ENCODE measurements at places on chromosomes 6 and 20.
A peak's percentile ranks its signal among the peaks of the same experiment; 100 is the strongest.

DNA sequence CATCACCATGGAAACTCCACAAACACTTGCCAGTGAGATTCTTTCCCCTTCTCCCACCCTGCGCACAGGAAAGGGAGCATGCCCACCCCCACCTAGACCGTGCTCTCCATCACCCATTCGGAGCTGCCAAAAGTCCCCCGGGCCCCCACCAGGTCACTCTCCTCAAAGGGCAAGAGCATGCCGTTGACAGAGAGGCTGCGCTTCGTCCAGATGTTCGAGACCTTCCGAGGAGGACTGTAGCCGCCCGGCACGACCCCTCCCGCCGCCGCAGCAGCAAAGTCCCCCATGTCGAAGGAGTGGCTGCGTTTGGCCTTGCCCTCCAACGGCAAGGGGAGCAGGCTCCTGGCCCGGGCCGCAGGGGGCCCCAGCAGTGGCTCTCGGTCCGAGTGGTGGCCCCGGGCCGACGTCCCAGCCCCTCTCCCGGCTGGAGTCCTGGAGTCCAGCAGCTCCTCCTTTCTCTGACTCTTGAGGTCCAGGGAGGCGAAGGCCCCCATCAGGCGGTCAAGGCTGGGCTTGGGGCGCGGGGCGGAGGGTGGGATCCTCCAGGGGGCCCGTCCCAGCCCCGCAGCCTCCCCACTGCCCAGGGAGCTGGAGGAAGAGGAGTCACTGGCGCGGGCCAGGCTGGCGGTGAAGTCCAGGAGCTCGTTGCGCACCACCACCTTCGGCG lies 195.2 kb downstream of the LRFN2 start:
- no peak for DNase-seq

GRCh38 chr20:3177746-3178485 lies 4.6 kb upstream of the LZTS3 start:
- DNase-seq: no peak

DNA sequence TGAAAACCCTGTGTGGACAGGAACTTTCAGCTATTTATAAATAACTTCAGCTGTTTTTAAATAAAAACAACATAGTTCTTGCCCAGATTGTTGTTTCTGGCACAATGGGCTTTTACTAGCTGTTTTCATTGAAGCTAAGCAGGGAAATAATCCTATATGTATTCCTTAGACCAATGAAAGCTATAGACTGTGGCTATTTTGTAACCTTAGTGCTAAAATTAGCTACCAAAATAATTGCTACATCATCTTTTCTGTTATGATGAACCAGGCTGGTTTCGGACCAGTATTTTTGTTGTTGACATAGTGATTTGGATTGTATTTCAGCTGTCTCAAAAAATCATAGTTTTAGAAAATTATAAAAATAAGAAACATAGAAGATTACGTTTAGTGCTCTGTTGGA lies 13.7 kb downstream of the PHF3 start:
- no peak for DNase-seq

GRCh38 chr20:21701171-21701876 lies 4.1 kb upstream of the PAX1 start:
- no peak for DNase-seq

DNA sequence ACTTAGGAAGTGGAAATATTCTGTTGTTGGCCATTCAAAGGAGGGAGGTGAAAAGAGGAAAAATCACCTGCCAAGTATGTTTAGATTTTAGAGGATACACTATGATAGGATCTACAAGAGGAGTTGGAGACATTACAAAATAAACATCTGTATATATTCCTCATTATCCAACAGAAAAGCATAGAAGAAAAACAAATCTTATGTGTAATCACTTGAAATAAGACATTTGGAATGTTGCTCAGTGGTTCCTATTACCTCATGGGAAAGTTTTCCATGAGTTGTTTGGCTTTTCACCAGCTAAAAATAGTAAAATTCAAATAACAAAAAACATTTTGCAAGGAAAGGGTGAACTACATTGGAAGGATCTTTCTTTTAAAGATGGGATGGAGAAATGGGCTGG lies 76.7 kb upstream of the CARMIL1 start:
- no peak for DNase-seq

DNA sequence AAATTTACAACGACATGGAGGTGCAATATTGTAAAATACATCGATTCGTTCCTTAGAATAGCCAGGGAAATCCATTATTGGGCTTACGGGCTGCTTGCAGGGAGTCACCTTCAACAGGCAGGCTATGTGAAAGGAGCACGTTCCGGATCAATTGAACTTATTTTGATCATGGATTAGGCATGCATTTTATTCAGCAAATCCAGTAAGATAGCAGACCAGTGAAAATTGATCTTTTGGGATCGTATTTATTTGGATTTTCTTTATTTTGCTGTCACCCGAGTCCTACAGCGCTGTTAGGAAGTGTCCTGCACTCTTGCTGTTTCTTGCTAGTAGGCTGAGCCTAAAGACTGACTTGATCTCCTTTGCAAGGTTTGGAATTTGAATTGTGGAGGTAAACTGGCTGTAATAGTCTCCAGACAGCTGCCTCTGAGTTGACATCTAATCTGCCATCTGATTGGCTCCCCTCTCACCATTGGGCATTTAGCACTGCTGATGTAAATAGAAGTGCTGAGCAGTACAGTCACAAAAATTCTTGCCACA lies 3.0 kb downstream of the ARID1B start:
- peak; percentile 82 for DNase-seq

DNA sequence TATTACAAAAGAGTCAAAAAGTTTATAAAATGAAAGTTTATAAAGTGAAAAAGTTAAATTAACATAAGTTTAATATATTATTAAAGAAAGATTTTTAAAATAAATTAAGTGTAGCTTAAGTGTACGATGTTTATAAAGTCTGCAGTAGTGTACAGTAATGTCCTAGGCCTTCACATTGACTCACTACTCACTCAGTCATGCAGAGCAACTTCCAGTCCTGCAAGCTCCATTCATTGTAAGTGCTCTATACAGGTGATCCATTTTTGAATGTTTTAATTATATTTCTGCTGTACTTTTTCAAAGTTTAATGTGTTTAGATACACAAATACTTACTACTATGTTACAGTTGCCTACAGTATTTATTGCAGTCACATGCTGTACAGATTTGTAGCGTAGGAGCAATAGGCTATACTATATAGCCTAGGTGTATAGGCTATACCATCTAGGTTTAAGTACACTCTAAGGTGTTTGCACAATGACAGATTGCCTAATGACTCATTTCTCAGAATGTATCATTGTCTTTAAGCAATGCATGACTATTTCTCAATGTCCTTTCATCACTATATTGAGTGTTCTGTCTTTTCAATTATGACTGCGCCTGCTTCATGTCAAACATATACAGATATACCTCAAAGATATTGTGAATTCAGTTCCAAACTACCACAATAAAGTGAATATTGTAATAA lies 1110.3 kb upstream of the MAP3K7 start:
- DNase-seq: peak; percentile 60

- DNase-seq: no peak
These were observed 92.2 kb downstream of the SOBP start for GRCh38 chr6:107582086-107582485.

GRCh38 chr6:15675536-15676220 lies 12.8 kb upstream of the DTNBP1 start:
- DNase-seq: no peak

DNA sequence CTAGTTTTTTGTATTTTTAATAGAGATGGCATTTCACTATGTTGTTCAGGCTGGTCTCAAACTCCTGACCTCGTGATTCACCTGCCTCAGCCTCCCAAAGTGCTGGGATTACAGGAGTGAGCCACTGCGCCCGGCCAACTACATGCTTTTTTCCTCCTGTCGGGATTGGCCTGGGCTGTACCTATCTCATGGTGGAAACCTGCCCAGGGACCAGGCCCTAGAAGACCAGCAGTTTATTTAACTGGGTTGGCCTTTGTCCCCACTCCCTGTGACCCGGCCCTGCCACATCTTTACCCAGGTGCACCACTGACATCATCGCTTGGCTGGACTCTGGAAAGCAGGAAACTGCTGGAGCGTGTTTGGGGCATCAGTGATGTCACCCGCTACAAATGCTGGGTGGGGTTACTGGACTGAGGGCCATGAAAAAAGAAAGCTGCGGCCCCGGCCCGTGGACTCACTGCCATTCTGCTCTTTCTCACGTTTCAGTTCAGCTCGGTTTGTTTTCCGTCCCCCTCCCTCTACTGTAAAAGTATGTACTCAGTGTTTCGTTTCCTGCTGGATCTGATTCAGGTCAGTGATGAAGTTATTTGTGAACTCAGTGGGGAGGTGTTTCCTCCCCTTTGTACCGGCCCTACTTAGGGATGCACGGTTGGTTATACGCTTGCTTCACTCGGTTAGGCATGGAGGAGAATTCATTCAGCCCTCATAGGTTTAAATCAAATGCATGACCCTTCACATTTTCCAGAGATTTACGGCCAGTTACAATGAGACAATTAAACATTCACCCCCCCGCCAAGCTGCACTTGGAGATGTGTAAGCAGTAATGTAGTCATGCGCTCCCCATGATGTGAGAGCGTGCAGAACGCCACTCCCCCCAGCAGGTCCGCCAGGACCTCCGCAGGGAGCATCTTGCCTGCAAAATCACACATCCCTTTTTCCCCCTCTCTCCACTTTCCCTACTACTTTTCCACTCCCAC lies 179.3 kb downstream of the MTHFD1L start:
- peak; percentile 91 for DNase-seq
